ENCODE measurements at places on chromosomes 6 and 20. TPM values are rescaled to one million over a fixed set of nuclear protein-coding genes. Genes with fewer than 3 reads are reported as not detected.

The PROKR2 gene
- not detected for total RNA-seq

GRCh38 chr20:49466114-49466912, 16.2 kb downstream of the KCNB1 start:
- no peak for DNase-seq

GRCh38 chr20:45959126-45959525, 12.9 kb downstream of the ZNF335 start:
- DNase-seq, result no peak

The FLOT1 gene
- 152 TPM for total RNA-seq

GRCh38 chr6:159594106-159594749, 98.8 kb downstream of the SOD2 start:
- DNase-seq, result no peak

DNA sequence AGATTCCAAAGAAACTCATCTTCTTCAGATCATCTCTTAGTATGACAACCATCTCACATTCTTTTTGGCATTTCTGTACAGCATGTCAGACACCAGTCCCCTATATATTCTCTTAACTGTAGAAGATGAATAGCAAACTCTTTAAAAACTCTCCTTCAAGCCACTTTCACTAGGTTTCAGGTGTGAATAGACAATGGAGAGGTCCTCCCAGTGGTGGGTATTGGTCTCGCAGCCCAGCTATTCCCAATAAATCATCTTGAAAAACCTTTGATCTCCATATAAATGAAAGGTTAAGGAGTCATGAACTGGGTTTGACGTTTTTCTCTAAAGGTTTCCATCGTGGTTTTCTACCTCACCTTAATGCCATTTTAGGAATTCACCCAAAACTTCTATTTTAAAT, 180.0 kb downstream of the GJA1 start:
- DNase-seq, result no peak

The CCN6 gene
- not detected for total RNA-seq

DNA sequence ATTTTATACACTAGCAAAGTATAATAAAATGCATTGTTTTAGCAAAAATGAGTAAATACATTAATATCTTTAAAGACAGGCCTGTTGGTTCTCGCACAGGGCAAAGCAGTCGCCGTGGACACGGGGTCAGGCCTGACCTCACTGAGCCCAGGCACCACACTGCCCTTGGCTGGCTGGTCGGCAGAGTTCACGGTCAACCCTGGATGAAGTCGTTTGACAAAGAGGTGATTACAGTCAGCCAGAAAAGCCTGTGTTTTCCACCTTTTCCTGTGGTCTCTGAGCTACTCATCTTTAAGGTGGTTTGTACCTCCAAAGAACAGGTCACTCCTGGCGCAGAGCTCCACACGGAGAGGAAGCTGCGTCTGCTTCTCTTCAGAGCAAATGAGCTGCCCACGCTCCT, 191.5 kb downstream of the DLL1 start:
- DNase-seq, result no peak

The ARFGAP1 gene
- total RNA-seq, result 85.8 TPM

The NEDD9 gene
- 62.1 TPM for total RNA-seq

GRCh38 chr20:19974630-19975435, 42.3 kb upstream of the NAA20 start:
- DNase-seq, result peak; percentile 61

- DNase-seq, result no peak
Measured at GRCh38 chr6:106674541-106675229, 45.3 kb downstream of the QRSL1 start.

The SLC17A5 gene
- 53.0 TPM for total RNA-seq

The DYNLRB1 gene
- 110 TPM for total RNA-seq

The CLPSL1 gene
- total RNA-seq, result not detected

The SMOC2 gene
- total RNA-seq, result 40.4 TPM

The MYBL2 gene
- 19.5 TPM for total RNA-seq

GRCh38 chr6:124770784-124771183, 191.5 kb upstream of the RNF217 start:
- DNase-seq, result no peak

Measured in mucosa of descending colon (tissue), 3 donors.